ENCODE measurements at places on chromosomes 7 and 10.

GRCh38 chr7:81515009-81515408 lies 254.8 kb downstream of the HGF start:
- no peak for DNase-seq

GRCh38 chr7:41501006-41501405 lies 201.9 kb downstream of the INHBA start:
- DNase-seq, result no peak

DNA sequence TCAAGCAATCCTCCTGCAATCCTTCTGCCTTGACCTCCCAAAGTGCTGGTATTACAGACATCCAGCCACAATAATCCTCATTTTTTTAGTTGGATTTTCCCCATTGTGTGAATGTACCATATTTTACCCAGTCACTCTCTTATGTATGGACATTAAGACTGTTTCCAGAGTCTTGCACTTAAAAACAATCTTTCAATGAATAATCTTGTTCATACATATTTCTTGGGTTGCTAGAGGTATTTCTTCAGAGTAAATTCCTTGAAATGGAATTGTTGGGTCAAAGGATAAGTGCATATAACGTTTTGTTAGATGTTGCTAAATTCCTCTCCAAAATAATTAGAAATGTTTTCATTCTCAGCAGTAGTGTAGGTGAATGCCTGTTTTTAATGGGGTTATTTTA lies 283.1 kb upstream of the KAT6B start:
- no peak for DNase-seq

DNA sequence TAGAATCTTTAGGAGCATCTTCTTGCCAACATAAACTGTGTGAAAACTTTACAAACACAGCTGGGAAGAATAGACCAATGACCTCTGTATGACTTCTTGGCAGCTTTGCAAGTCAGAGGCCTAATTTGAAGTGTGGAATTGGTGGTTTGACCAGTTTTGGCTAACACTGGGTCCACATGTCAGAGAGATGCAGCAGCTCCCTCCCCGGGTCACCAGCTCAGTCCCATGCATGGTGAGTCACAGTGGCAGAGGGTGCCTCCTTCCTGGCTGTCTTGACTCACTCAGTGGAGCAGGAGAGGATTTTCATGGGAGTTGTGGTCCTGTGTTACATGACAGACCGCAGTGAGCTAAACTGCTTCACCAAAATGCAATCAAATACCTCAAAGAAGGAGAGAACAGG lies 8.2 kb upstream of the STARD3NL start:
- no peak for DNase-seq

GRCh38 chr10:48469516-48470020 lies 135.3 kb downstream of the ARHGAP22 start:
- DNase-seq, result no peak

DNA sequence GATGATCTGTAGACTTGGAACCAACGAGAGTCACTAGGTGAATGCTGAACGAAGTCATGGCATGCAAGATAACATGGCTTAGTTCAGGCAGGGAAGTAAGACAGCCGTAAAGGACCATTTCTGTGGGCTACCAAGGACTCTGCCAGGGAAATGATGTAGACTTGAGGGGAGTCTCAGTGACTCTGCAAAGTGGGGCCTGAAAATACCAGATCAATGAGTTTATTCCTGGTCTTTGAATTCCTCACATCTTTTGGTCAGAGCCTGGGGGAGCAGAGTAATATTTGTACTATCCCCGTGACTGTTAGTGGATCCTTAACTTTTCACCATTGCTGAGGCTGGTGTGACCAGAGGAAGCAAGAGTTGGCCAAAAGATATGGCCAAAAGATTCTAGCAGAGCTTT lies 60.7 kb upstream of the INHBA start:
- no peak for DNase-seq

- DNase-seq, result peak; percentile 68
Observed at GRCh38 chr10:11242443-11243387, 225.0 kb downstream of the CELF2 start.

GRCh38 chr10:79170226-79170752 lies 101.5 kb downstream of the ZMIZ1 start:
- DNase-seq, result no peak

GRCh38 chr7:13687500-13687899 lies 302.0 kb downstream of the ETV1 start:
- no peak for DNase-seq

DNA sequence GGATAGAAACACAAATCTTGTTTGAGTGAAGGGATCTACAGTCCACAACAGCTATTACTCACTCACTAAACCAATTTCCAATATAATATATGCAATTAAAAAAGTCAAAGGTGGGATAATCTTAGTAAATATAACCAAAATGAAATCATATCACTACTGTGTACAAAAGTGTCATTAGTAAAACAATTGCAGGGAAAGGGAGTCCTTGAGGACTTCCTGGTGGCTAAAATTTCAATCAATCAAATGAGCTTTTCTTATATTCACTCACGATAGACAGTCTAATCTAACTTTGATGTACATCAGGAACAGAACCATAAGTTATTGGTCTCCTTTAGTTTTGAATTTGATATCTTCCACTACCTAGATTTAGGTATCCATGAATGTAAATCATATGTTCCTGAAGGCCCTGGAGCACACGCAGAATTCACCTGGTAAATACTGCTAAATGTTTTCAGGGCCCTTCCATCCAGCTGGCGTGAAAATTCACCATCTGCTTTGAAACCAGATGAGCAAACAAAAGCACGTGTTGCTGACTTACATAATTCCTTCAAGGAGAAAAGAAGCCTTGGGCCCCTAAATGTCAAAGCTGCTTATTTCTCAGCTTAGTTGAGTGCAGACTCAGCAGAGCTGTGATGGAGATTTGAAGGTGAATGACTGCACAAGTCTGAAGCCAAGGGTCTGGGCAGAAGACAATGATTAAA lies 159.3 kb upstream of the TMEM196 start:
- DNase-seq, result no peak

GRCh38 chr10:102261196-102261595 lies 15.9 kb downstream of the GBF1 start:
- no peak for DNase-seq

GRCh38 chr7:50216626-50217025 lies 87.9 kb upstream of the IKZF1 start:
- DNase-seq, result no peak

- no peak for DNase-seq
Observed at GRCh38 chr10:72001033-72001395, 36.8 kb downstream of the CHST3 start.

- no peak for DNase-seq
Observed at GRCh38 chr10:71316056-71316785, 2.8 kb upstream of the SLC29A3 start.

DNA sequence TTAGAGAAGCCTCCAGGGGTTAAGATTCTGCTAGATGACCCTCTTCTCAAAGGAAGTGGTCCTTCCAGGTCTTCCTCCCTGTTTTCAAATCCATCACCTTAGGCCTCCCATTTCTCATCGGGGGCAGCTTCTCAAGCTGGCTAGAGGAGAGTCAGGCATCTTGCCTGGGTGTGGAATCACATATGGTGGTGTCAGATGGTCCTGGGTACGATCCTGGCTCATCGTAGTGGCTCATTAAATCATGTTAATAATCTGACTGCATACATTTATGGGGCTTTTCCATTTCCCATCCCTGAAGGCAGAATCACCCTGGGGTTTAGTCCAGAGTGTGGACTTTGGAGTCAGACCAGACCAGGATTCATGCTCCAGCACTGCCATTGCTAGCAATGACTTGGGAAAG lies 132.6 kb downstream of the RPS24 start:
- no peak for DNase-seq

GRCh38 chr10:117184296-117184695 lies 13.0 kb upstream of the KCNK18 start:
- no peak for DNase-seq

- no peak for DNase-seq
Observed at GRCh38 chr7:137789215-137789882, 57.4 kb downstream of the DGKI start.

- no peak for DNase-seq
Observed at GRCh38 chr7:49279891-49280290, 355.5 kb downstream of the CDC14C start.

DNA sequence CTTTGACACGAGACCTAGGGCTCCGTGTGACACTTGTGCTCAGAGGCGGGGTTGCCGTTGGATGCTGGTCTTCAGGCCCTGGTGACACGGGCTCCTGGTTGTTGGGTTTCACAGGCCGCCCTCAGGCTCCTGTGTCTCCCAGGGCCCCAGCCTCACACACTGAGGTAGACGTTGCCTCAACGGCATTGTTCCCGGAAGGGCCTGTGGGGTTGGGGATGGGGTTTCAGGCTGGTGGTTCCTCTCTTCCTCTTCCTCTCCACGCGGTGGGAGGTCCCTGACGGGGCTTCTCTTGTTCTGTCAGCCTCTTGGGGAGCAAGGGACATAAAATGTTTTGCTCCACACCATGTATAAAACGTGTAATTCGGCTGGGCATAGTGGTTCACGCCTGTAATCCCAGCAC lies 125.1 kb downstream of the TRRAP start:
- no peak for DNase-seq

GRCh38 chr7:102080434-102081243 lies 206.0 kb upstream of the SH2B2 start:
- DNase-seq, result no peak

DNA sequence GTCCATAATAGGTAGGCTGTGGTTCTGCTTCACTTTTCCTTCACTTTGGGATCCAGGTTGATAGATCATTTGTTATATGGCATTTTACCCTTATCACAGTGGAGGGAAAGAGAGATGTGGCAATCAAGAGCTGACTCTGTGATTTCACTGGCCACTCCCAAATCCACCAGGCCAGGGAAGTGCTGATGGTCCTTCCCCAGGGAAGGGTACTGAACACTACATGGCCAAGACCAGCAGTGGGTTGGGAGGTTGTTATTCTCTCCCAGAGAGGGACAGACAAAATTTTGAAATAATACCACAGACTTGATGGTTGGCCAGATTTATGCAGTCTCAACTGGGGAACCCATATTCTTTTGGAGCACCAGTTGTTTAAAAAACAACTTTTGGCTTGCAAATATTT lies 102.5 kb downstream of the SND1 start:
- no peak for DNase-seq

GRCh38 chr10:79107736-79108264 lies 39.0 kb downstream of the ZMIZ1 start:
- DNase-seq, result no peak

DNA sequence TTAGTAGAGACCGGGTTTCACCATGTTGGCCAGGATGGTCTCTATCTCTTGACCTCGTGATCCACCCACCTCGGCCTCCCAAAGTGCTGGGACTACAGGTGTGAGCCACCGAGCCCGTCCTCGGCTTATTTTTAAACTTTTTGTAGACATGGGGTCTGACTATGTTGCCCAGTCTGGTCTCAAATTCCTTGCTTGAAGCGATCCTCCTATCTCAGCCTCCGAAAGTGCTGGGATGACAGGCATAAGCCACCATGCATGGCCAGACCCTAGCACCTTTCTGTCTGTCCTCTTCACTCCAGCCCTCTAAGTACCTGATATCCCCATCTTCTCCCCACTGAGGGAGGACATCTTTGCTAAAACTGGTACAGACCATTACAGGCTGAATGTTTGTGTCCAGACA lies 41.4 kb downstream of the TMEM130 start:
- DNase-seq, result no peak

- no peak for DNase-seq
Observed at GRCh38 chr7:120898715-120899499, 41.0 kb upstream of the TSPAN12 start.

DNA sequence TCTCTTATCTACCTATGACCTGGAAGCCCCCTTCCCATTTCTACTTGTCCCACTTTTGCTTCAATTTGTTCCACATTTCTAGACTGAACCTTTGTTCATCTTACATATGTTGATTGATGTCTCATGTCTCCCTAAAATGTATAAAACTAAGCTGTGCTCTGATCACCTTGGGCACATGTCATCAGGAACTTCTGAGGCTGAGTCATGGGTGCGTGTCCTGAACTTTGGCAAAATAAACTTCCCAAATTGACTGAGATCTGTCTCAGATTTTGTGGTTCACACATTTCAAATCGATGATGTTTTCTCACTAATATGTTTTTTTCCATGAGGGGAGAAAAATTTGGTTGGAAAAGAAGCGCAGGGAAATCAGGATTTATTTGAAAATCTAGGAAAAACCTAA lies 406.2 kb upstream of the LRRTM3 start:
- no peak for DNase-seq

- DNase-seq, result no peak
Observed at GRCh38 chr7:128075242-128076095, 44.2 kb upstream of the LRRC4 start.

DNA sequence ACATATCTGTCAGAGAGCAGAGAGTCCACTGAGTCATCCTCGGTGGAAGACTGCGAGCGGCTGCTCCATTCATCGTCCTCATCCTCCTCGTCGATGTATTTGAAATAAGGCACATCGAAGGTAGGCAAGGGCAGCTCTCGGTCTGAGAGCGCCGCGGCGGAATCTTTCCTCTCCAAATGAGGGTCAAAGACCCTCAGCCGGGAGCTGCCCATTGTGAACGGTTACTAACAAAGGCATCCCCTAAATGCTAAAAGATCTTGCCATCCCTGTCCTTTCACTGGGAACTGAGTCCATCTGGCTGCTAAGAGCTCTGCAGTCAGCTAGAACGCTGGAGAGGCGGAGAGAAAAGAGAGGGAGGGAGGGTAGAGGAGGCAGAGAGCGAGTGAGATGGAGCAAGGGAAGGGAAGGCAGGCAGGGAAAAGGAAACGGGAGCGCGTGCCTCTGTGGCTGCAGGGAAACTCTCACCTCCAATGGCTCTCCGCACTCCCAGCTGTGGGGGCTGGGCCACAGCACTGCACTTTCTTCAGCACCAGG lies 163.4 kb downstream of the RAPGEF5 start:
- no peak for DNase-seq

DNA sequence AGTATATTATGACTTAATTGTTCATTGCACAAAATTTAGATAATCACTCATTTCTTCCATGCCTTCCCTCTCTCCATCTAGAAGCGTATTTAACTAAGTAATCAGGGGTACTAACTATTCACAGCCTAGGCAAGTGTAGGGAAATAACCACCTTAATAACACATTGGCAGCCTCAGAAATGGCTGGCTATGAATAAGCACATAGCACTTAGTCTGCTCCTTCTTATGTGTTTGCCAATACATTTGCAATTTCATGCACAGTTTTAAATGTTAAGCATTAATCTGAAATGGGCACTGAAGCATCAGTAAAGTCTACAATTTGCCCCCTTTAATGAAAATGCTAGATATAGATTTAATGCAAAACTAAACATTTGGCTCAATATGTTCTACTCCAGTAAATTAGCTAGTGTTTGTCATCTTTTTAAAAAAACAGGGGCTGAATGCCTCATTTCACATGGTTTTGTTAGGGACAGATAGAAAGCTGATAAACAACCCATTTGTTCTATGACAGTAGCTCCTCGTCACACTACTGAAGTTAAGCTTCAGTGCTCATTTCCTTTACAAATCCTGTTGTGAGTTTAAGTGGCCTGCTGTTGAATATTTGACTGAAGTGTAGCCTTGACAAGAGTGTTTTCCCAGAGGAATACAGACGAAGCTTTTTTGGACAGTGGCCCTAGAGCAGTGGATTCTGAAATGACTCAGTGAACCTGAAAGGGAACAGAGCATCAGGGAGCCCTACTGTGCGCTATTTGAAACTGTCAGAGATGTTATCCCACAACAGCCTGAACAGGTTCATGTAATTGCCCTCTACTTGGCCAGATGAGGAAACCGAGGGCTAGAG lies 30.5 kb downstream of the HHEX start:
- DNase-seq, result no peak

All from stimulated activated naive B cell treated with anti-CD40 and anti-IgM and Interleukin-4, amounts not matched to agents 10 μg/mL and 1 μg/mL and 100 μg/mL, for 72 hours (primary cell).